ENCODE measurements at places on chromosomes 13 and 19.

DNA sequence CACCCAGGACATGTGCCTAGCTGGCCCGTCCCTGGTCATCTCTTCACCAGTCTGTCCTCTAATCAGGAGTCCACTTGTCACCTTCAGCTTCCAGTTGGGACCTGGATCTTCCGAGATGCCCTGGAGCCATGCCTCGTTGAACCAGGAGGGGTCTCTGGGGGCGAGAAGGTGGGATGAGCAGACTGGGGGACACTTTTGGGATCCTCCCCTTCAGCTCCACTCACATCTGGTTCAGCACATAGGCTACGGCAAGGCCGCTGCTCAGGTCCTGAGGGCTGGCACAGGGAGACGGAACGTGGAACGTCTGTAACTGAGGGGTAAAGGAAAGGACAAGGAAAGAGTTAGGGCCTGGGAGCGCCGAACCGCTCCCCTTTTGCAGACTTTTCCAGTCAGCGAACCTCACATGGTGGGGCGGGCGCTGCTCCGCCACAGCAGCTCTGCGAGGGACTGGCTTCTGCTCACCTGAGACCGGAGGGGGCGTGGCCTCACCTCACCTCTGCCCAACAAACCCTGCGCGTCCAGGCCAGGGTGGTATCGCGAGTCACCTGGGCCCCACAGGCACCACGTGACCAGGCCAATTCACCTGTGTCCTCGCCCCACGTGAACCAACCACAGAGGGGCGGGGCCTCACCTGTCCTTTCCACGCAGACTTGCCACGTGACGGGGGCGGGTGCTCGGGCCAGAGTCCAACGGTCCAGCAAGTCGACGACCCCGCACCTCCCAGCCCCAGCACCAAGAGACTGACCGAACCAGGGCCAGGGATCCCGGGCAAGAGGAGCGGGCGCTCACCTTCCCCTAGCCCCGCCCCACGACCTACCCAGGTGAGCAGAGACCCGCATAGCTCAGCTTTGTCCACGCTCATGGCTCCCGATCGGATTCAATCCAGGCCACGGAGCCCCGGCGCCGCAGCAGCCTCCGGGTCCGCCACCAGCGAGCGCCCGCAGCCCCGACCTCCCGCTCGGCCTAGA, at the start of gene HOOK2:
HOOK2 (minus strand) TSS at position 965 of the 968 bp plus-strand sequence; CDS start at position 862, 103 bp downstream.
- peak within 1 kb of the TSS; percentile 87 for H3K27ac ChIP-seq
- H3K4me3 ChIP-seq: peak within 1 kb of the TSS; percentile 61
- DNase-seq: peak; percentile 85
- H3K27me3 ChIP-seq: no peaks in the 10 kb centered on the region

DNA sequence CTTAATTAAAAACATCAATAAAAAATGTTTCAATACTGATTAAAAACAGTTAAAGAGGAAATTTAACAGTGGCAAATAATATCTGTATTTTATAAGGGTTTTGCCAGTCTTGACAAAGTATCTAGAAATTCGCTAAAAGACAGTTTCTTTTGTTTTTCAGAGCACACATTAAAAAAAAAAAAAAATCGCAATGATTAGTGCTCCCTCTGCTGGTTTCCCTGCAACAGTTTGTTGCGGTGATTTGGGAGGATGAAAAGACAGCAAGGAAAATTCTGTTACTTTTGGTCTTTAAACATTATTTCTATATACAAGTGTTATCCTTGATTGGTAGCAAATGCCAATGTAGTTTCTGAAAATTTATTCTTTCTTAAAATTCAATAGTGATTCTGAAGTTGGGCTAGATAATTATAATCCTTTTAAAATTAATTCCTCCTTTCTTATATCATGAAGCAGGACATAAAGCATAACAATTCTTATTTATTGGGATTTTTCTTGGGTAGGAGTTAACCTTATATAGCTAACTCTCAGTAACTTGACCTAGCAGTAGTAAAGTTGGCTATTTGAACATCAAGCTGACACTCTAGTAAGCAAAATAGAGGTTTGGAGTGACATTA, 23.1 kb upstream of the SPRY2 start:
- DNase-seq: peak; percentile 71
- H3K27ac ChIP-seq: no peak overlapping the region
- no peak overlapping the region for H3K4me3 ChIP-seq
- H3K27me3 ChIP-seq: no peaks in the 10 kb centered on the region

DNA sequence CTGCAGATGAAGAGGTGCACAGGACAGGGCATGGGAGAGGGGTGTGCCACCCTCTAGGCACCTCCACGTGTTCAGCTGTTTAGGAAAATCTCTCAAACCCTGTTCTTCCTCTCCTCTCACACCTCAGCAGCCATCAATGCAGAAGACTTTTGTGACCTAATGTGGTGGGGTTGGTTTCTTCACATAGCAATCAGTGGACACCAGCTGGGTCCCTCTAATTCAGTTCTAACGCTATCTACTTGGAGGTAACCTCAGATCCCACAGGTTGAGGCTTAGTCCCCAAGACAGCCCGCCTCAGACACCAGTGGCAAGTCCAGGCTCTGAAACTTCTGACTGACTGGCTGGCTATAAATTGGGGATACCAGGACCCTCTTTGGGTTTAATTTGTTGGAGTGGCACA, 69.9 kb upstream of the ANKRD10 start:
- no peak overlapping the region for H3K4me3 ChIP-seq
- no peaks in the 10 kb centered on the region for H3K27me3 ChIP-seq

- no peak for DNase-seq
- H3K4me3 ChIP-seq: no peak overlapping the region
- H3K36me3 ChIP-seq: no peaks in the 10 kb centered on the region
- H3K27ac ChIP-seq: no peak overlapping the region
- peaks cover 13% of the 10 kb centered on the region for H3K4me1 ChIP-seq
Measured at GRCh38 chr13:22703601-22704209, 477.1 kb upstream of the SGCG start.

GRCh38 chr19:49362929-49363267, 682 bp upstream of the TEAD2 start:
- H3K27me3 ChIP-seq: no peaks in the 10 kb centered on the region
- peaks cover 4% of the 10 kb centered on the region for H3K36me3 ChIP-seq
- peak; percentile 80 for DNase-seq
- H3K4me1 ChIP-seq: peaks cover 3% of the 10 kb centered on the region
- H3K4me3 ChIP-seq: no peak overlapping the region
- peak overlapping the region; percentile 50 for H3K27ac ChIP-seq

GRCh38 chr13:32213626-32214025, 101.5 kb downstream of the ZAR1L start:
- no peaks in the 10 kb centered on the region for H3K27me3 ChIP-seq
- no peaks in the 10 kb centered on the region for H3K4me1 ChIP-seq
- H3K36me3 ChIP-seq: peaks cover 14% of the 10 kb centered on the region
- no peak overlapping the region for H3K27ac ChIP-seq
- H3K4me3 ChIP-seq: no peak overlapping the region

DNA sequence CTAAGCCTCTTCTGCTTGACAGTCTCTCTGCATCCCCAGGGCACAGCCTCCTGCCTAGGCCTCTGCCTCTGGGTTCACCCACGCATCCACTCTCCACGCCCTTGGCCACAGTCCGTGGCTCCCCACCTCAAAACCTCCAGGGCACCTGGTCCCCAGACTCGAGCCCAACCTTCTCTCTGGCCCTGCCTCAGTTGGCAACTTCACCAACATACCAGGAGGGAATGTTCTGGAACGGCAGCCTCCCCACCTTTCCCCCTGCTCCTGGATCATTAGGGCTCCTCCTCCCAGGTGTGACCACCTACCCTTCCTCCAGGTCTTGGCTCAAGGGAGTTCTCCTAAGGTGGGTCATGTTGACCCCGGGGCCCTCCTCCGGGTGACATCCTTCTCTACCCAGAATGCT, 69.1 kb downstream of the SOX1 start:
- no peaks in the 10 kb centered on the region for H3K36me3 ChIP-seq
- H3K27ac ChIP-seq: no peak overlapping the region
- peaks cover under 1% of the 10 kb centered on the region for H3K27me3 ChIP-seq

DNA sequence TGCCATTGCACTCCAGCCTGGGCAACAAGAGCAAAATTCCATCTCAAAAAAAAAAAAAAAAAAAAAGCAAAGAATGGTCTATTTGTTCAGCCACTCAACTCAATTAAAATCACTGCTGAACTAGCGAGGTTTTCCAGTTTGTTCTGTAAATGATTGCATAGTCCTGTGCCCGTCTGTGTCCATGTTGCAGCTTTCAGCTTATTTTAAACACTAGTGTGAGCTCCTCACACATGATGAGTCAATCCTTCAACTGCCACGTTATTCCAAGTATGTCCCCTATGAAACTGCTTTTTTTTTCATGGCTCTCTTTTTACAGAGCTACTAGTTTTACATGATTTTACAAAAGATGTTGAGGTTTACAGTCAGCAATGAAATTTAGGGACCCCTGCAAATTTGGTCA, 12.2 kb downstream of the SUGP2 start:
- H3K36me3 ChIP-seq: peaks cover 57% of the 10 kb centered on the region
- no peaks in the 10 kb centered on the region for H3K27me3 ChIP-seq
- peak; percentile 65 for DNase-seq
- no peak overlapping the region for H3K4me3 ChIP-seq

DNA sequence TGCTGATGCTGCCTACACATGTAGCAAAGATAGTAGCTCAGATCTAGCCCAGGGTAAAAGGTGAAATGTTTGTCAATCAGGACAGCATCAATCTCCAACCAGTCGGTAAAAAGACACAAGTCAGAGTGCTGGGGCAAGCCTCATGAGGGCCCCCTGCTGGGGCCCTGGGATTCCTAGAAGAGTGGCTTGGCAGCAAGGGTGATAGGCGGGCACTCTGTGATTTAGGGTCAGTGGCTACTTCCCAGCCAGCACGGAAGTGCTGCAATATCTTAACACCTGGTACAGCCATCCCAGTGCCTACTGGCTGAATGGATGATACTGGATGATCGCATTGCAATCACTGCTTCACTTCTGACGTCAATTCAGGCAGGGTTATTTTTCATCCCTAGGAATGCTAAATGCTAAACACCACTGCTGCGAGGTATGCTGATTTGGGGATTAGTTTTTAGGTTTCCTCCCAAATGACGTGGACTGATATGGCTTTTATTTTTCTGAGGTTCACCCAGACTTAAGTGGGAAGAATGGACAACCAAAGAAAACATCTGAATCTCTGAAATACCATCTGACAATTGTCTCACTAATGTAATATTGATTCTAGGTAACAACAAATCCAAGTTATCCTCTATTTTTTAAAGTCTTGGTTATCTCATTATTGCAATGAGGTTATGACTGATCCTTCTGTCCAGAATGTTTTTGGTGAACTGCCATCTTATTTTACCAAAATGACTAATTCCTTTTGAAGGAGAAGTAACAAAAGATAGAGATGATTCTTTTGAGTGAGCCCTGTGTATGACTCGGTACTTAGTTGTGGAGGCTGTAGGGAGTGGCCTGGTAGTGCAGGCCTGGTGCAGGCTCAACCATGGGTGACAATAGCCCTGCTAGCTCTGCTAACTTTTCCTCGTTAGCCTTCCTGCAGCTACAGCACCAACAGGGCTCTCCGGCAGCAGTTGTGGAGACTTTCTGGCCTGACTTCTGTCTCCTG, 432.5 kb downstream of the FGF9 start:
- no peaks in the 10 kb centered on the region for H3K36me3 ChIP-seq
- no peak overlapping the region for H3K27ac ChIP-seq
- H3K4me1 ChIP-seq: peaks cover 22% of the 10 kb centered on the region
- DNase-seq: no peak
- no peak overlapping the region for H3K4me3 ChIP-seq
- H3K27me3 ChIP-seq: no peaks in the 10 kb centered on the region

DNA sequence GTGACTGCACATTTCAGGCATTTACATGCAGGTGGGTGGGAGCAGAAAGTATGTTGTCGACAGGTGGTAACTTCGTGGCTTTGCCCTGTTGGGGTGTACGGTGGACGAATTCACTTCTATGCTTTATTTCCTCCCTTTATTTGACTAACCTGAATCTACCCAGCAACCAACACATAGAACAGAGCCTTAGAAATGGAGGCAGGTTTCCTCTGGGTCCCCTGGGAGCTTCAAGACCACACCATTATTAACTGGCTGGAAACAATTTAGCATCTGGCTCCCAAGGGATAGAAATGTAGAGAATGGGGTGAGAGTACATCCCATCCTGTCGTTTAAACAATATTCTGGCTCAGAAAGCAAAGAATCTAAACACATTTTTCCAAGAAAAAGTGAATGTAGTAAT, 244.4 kb downstream of the DLEU7 start:
- no peak for DNase-seq
- peaks cover 11% of the 10 kb centered on the region for H3K4me1 ChIP-seq
- H3K36me3 ChIP-seq: no peaks in the 10 kb centered on the region
- no peaks in the 10 kb centered on the region for H3K27me3 ChIP-seq
- H3K4me3 ChIP-seq: no peak overlapping the region

DNA sequence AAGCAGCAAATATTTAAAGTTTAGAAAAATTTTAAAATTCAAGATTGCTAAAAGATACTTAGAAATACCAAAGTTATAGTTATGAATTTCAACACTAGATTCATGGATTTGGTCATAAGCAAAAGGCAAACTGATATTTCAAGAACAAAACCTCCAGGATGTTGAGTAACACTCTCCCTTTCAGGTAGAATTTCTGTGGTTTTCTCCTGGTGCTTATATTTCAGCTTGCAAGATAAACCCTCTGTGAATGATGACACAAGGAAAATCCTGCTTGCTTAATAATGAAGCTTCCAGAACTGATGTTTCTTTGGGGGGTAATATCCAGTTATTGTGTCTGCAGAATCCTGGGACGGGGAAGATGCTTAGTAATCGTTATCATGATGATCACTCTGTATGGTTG, 320.3 kb upstream of the EDNRB start:
- no peak for DNase-seq
- H3K27me3 ChIP-seq: no peaks in the 10 kb centered on the region
- no peak overlapping the region for H3K4me3 ChIP-seq

DNA sequence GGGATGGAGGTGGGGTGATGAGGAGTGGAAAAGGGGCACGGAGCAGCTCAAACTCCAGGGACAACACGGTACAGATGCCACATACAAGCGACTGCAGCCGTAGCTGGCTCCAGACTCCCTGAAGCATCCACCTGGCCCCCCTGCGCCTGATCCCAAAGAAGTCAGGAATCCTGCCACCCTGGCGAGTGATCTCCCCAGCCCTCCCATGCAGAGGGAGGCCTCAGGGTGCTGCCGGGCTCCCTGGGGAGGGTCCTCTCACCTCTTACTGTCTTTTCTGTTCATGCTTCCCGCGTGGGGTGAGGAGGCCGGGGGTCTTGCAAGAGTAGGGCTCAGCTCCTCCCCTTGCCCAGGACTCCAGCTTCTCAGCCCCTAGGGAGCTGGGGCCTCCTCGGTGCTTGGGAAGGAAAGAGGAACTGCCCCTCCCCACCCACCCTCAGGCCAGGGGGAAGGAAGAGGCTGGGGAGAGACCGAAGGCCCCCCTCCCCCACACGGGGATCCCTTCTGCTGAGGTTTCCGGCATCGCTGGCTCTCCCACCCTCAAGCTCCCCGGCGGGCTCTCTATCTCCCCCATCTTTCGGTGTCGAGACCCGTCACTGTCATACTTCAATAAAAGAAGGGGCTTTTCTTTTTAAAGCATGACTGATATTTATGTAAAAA, at the start of gene RASGRP4:
RASGRP4 (minus strand) TSS at position 410 of the 657 bp plus-strand sequence; CDS start at position 282, 128 bp downstream.
- DNase-seq: no peak
- no peaks in the 10 kb centered on the region for H3K36me3 ChIP-seq
- no peaks in the 10 kb centered on the region for H3K4me1 ChIP-seq
- no peak within 1 kb of the TSS for H3K27ac ChIP-seq
- no peaks in the 10 kb centered on the region for H3K27me3 ChIP-seq

GRCh38 chr19:18322318-18322758, 538 bp downstream of the LSM4 start:
- H3K27me3 ChIP-seq: no peaks in the 10 kb centered on the region
- H3K4me1 ChIP-seq: peaks cover 4% of the 10 kb centered on the region
- peak overlapping the region; percentile 98 for H3K27ac ChIP-seq

Data from lung (tissue), 17 donors.